BE2C (cell line): ENCODE measurements at places on chromosomes 5 and 9.

DNA sequence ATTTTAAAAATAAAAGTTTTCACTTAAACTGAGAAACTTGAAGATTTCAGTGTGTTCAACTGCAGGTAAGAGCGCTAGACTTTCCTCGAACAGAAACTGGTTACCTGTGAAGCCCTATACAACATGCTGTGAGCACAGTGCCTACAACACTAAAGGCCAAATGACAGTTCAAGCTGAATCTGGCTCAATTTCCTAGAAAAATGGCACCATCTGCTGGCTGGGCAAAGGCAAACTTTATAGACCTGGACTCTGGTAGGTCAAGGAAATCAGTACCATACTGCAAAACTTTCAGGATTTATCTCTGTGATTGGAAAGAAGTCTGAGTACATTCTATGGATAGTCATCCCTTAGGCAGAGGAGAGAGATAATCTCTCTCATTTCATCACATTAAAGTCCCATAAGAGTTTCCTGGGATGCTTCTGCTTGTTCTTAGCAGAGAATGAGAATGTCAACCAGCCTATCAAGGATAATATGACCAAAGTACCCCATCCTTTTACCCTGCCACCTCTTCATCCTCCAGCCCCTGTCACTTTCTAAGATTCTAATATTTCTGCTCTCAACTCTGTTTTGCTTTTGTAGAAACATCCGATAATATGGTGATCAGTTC is 31.8 kb upstream of the FOXB2 start:
- peak; percentile 65 for DNase-seq

GRCh38 chr5:134018154-134018985 is 13.6 kb upstream of the VDAC1 start:
- DNase-seq = no peak

- DNase-seq = no peak
Observed at GRCh38 chr9:133844881-133845410, 106.8 kb upstream of the SARDH start.

DNA sequence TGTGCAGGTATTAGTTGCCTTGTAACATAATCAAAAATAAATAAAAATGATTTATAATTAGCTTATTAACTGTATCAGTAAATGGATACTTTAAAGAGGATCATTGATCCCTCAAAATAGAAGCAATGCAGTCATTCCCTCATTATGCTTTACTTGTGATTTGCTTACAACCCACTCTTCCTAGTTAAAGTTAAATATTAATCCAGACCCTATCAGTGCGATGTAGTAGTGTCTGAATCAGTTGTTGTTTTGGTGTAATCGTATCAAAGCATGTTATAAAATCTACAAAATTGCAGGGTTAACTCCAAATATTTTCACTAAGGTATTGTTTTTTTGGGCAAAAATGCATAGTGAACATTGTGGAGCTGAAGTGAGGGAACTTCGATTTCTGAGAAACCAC is 17.6 kb downstream of the TENT4A start:
- no peak for DNase-seq

DNA sequence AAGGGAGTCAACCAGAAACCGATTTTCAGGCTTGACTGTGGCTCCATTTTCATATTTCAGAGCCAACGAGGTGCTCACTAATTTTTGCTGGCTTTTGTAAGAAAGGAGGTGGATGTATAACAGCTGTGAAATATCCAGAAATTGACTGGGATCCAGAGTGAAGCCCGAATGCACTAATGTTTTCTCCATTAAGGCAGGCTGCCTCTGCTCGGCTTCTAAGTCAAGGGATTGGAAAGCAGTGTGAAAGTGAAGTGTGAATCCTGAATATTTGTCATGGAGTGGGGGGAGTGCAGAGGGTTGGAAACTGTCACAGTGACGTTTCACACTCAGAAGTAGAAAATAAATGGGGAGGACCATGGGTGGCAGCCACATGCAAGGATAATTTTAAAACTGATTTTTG is 237.4 kb downstream of the GOLPH3 start:
- DNase-seq = no peak

DNA sequence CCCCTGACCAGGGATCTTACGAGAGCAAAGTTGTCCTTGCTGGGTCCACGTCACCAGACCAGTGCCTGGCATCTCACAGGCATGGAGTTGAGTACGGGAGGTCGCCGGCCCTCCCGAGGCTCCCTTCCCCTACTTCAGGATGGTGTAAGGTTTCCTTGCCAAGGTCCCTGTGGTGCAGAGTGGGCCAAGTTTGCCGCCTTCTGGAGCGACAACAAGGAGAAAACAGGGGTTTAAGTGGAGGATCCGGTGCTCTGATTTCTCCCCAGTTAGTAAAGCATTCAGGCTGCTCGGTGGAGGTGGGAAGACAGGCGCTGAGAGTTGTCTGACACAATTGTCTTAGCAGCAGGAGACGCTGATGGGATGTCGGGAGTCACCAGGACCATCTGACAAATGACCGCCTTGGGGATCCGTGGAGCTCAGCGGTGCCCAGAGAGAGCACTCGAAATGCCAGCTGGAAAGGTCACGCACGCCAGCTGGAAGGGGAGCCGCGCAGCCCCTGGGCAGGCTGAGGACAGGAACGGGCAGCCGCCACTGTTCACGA is 37.3 kb downstream of the ADAMTS2 start:
- no peak for DNase-seq

GRCh38 chr5:91848453-91848852 is 465.3 kb upstream of the ARRDC3 start:
- DNase-seq = no peak

DNA sequence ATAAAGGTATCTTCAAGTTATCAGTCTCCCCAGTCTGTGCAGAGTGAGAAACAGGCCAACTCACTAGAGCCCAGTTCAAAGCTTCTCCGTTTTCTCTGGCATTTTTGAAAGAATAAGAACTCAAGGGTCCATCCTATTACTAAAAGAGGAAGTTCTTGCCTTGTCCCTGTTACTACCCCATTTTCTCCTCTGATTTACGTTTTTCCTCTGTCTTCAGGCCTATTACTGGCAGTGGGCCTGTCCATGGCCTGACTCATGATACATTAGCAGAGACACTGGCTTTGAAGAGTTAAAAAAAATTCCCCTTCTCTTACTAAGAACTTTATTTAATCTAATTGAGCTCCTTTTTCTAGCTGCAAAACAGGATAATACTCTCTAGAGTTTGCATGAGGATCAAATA is 624.0 kb upstream of the KLF4 start:
- DNase-seq = no peak

DNA sequence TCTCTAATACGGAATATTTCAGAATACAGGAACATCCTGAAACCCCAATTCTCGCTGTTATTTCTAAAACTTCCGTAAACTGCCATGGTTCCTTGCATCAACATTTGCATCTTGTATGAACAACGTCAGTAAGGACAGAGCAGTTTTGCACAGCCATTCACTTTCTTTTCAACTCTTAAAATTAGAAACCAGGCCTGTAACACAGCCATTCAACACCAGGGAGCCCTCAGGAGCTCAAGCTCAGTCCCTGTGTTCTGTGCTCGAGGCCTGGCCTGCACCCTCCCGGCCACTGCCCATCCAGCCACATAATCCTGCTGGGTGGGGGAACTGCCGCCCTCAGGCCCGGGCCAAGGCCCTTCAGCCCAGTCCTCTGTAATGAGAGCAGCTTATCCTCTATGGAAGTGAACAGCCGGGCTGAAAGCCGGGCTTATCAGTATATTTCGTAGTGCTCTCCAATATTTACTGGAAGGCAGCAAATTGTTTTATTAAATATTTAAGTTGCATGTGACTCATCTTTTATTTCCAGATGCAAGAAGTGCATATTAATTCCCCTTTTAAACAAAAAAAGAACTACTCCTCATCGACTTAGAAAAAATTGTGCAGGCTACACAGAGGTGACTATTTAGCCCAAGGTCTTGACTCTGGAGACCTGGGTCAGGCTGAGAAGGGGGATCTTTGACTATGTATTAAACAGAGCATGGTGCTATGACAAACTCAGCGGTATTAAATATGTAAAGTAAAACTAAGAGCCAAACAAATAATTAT is 33.2 kb upstream of the SLC6A3 start:
- no peak for DNase-seq

- no peak for DNase-seq
Observed at GRCh38 chr5:16983022-16983639, 47.0 kb upstream of the MYO10 start.

DNA sequence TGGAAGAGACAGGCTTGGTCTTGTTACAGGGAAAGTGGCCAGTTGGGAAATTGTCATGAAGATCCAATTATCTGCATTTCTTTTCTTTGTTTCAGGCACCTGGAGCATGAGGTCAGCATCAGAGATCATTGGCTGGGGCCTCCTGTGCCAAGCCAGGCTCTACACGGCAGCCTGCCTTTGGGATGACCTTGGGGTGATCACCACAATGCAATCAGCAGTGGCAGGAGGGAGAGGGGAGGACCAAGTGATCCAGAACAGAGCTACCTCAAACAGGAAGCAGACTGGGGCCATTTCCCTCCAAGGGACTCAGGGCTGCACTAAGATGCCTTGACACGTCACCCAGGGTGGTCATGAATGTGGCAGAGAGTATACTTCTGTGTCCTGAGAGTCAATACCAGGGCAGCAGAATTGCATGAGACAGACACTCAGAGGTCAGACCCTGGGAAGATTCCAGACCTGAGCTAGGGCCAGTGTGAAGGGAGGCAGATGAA is 8.9 kb downstream of the SMIM23 start:
- no peak for DNase-seq

DNA sequence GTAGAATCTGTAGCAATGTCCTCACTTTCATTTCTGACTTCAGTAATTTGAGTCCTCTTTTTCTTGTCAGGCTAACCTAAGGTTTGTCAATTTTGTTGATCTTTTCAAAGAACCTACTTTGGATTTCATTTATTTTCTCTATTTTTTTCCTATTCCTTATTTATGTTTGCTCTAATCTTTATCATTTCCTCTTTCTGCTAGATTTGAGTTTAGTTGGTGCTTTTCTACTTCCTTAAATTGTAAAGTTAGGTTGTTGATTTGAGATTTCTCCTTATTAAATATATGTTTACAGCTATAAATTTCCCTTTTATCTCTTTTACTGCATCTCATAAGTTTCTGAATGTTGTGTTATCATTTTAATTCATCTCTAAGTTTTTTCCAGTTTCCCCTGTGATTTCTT is 75.1 kb upstream of the FAM120A start:
- no peak for DNase-seq

GRCh38 chr5:170246126-170246870 is 13.5 kb downstream of the C5orf58 start:
- no peak for DNase-seq

DNA sequence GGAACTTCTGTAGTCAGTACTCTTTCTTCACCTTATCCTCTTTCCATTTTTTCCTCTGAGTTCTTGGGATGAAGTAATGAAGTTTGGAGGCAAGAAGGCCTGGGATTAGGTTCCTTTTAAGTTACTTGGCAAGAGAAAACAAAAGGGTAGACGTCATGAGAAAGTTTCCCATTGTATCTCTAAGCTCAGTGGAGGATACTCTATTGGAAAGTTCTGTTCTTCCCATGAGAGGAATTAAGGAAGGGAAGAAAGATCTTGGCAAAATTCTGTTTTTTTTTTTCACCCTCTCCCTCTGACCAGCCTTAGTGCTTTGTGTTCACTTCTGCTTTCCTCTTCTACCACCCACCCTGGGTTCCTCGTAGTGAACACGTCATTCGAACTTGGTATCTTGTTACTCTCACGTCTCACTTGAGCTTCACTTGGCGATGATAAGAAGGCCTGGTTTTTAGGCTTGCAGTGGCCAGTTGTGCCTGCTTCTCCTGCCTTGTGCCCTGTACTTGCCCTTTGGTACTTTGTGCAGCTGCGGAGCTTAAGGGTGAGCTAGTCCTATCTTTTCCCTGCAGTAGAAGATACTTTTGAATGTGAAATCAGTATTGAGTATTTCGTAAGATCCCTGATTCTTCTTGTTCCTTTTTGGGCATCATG is 67.0 kb downstream of the ARHGAP26 start:
- DNase-seq = no peak

GRCh38 chr5:122500245-122501088 is 188.4 kb downstream of the SNCAIP start:
- DNase-seq = peak; percentile 55

GRCh38 chr5:142102980-142103740 is 5.4 kb upstream of the NDFIP1 start:
- DNase-seq = no peak

DNA sequence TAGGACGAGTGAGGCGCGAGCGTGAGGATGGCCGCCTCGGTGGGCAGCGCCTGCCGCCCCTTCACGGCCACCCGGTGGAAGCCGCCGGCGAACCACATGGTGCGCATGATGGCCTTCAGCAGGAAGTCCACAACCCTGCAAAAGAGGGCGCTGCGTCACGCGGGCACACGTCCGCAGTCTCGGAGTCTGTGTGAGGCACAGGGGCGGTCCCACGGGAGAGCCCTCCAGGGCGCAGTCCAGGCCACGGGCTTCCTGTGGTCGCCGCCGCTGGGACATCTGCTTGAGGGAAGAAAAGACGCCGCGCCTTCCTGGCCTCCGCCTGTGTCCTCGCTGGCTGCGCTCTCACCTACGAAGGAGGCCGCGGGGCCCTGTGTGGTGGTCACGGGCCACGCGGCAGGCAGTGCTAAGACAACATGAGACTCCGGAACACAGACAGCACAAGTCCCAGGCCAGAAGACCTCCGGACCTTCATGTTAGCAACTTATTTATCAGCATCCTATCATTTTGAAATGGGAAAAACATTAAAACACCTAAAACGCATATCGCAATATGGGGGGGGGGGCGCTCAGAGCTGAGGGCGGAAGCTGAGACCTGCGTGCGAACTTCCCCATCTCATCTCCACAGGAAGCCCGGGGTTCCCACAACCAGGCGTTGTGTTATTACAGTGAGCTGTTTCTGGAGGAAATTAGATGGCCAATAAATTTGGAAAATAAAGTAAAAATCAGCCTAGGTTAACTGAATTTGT is 28.8 kb downstream of the LPCAT1 start:
- DNase-seq = no peak

DNA sequence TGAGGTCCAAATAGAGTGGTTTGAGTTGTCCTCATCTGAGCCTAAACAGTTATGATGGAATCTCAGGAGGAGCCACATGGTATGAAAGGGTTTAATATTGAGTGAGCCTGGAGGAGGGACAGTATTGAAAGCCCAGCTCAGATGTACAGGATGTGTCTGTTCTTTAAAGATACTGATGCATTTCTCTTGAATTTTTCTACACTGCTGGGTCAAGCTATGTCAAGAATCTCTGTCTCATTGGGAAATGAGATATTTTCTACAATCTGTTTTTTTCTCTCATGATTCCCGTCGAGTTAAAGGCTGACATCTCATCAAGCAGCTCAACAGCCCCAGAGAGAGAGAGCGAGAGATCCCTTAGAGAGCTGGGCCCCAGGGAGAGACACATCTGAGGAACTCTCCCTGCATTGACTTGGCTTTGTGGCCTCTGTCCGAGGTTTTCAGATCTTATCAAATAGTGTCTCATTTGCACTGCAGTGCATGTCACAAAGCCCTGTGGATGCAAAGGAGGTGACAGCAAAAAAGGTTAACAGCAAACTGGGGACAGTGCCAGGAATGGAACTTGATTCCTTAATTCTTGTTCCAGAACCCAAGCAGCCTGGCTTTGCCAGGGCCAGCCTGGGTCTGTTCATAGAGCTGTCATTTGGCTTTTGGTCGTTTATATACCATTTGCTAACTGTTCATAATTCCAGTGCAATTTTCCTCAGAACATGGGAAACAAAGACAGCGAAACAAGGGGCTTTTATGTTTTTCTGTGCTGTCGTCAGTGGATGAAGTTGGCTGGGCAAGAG is 19.0 kb upstream of the ACTBL2 start:
- peak; percentile 55 for DNase-seq
